Activated CD8-positive, alpha-beta memory T cell treated with anti-CD3 and anti-CD28 coated beads for 4 hours (primary cell): ENCODE measurements at places on chromosomes 2 and 18.
A peak's percentile ranks its signal among the peaks of the same experiment; 100 is the strongest.

DNA sequence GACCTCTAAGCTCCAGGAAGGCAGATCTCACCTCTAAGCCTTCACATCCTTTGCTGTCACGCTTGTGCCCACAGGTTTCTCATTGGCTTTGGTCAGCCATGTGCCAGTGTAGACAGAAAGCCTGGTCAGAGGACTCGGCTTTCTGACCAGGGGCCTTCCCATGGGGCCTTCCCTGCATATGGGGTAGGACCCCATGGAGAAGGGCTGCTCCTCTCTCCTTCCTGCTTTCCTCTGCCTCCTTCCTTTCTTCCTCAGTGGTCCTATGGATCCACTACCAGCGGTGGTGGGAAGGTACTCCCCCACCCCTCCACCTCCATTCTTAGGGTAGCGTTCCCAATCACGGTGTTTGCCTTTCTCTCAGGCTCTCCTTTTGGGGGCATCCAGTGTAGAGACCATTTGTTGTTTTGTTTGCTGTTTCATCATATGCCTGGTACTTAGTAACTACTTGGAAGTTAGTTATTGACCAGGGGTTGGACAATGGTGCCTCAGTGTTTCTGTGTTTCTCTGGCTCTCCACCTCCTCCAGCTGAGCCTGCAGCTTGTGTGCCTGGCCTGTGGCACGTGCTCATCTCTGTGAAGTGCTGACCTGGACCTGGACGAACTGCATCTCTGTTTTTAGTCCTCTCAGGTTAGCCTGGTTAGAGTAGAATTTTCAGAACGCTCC is 71.6 kb downstream of the ZNF407 start:
- no peak for DNase-seq

DNA sequence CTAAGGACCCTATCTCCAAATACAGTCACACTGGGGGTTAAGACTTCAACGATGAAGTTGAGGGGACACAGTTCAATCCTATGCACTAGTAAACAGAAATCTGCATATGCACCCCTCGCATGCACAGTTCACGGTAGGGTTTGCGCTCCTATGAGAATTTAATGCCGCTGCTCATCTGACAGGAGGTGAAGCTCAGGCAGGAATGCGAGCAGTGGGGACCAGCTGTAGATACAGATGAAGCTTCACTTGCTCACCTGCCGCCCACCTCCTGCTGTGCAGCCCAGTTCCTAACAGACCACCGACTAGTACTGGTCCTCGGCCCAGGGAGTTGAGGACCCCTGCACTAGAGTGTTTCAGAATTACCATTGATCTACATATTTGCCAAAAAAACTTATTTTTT is 40.0 kb upstream of the FAHD2A start:
- DNase-seq = no peak

DNA sequence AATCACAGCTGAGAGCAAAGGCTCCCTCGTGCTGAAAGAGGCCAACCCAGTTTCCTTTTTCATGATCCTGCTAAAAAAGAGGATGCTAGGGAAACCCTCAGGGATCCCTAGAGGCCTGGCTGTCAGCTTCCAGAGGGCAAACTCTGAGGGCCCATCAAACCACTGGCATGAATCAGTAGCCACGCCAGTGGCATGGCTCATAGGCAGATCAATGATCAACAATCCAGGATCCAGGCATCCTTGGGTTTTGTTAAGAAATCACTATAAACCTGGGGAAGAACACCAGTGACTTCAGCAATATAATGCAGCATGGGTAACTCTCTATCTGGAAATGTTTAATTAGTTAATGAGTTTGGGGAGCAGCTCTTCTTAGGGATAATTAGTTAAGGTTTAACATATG is 286.5 kb downstream of the C1D start:
- no peak for DNase-seq

DNA sequence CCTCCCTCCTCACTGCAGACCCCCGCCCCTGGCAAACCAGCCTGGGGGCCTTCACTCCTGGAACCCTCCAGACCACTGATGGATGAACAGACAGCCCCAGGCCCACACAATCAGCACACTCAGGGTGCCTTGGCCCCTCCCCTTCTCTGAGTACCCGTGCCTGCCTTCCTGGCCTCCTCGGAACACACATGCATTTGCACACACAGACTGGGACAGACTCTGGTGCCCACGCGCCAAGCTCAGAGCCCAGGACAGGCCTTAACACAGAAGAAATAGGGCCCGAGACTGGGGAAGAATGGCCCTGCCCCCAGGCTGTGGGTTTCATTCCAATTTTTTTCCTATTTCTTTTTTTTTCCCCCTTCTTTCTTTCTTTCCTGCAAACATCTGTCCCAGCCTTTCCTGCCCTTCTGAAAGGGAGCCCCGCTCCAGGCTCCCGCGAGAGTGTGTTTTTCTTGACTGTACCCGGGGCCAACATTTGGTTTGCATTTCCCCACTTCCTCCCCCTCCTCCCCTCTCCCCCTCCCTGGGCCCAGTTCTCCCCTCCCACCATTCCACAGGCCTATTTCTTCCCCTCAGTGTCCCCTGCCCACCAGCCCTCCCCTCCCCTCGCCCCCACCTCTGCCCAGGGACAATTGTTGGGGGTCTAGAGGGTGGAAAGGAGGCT is 618 bp upstream of the TNS1 start:
- no peak for DNase-seq

DNA sequence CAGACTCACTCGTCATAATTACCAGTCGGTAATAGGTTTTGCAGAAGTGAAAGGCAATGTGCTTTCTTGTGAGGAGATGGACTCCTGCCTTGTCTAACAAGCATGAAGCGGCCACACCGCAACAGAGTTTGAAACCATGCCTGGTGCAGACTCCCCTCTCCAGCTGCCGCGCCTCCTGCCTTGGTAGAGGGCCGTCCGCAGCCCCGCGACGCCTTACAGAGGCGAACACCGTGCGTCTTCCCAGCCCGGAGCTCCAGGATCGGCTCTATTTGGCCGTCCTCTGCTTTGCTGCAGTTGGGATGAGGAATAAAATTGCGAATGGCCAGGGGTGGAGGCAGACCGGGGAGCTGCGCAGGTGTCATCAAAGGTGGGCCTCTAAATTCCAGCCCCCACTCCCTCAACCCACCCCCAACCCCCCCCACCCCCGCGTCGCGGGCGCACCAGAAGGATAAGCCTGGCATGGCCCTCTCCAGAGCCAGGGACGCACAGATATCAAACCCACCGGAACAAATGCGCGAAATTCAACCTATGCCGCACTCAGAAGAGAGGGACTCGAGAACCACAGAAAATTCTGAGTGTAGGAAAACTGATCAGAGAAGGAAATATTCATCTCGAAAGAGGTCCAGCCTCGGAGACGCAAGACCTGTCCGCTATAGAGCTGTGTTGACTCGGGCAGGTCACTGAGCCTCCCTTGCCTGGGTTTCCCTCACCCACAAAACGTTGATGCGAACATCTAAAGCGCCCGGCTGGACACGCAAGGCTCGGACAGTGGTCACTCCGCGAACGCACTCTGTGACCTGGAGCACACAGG is 1.1 kb downstream of the TRABD2A start:
- DNase-seq = no peak

GRCh38 chr18:62937065-62937464 is 221.7 kb downstream of the PHLPP1 start:
- no peak for DNase-seq

DNA sequence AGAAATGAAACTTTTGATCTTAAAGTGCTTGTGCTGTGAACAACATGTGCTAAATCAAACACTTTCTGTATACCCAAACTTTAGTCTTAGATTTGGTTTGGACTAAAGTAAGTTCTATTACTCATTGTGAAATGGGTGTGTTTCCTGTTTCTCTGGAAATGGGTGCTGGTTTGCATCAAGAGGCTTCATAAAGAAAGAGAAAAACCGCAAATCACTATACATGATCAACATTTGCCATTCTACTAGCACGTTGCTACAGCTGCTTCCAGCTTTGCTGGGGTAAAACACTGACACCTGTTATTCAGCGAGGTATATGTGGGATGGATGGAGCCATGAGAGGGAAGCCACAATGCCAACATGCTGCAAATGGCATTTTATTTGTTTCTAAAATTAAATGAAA is 547.0 kb upstream of the ACVR2A start:
- peak; percentile 16 for DNase-seq

DNA sequence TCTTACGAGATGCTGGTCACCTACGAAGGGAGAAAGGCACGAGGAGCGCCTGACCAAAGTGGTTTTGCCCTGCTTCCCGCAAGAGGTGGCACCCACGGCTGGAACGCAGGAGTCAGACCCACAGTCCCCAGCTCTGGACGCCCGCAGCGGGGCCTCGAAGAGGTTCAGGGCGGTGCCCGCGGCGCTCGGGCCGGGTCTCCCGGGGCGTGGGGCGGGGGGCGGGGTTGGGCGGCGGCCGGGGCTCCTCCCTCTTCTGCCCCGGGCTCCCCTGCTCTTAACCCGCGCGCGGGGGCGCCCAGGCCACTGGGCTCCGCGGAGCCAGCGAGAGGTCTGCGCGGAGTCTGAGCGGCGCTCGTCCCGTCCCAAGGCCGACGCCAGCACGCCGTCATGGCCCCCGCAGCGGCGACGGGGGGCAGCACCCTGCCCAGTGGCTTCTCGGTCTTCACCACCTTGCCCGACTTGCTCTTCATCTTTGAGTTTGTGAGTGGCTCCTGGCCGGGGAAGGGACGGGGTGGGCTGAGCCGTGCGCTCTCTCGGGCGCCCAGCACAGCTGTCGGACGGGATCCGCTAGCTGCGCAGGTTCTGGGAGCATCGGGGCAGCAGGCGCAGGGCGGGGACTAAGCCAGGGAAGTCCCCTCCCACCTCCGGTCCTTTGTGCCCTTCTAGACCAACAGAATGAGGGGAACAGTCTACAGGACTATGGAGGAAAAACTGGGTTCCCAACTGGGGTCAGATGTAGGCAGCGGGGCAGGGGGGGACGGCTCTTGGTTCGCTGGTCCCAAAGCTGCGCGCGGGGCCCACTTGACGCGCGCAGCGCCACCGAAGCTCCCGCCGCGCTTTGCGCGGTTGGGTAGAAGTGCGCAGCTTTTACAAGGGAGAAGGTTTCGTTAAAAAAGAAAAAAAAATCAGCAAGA is at the start of gene MAL:
Gene MAL, plus strand, starts transcription at position 303 of the 914 bp plus-strand sequence. Its CDS starts 85 bp downstream, at position 388.
- DNase-seq = peak; percentile 29

GRCh38 chr18:26468931-26469340 is 79.4 kb downstream of the KCTD1 start:
- no peak for DNase-seq

DNA sequence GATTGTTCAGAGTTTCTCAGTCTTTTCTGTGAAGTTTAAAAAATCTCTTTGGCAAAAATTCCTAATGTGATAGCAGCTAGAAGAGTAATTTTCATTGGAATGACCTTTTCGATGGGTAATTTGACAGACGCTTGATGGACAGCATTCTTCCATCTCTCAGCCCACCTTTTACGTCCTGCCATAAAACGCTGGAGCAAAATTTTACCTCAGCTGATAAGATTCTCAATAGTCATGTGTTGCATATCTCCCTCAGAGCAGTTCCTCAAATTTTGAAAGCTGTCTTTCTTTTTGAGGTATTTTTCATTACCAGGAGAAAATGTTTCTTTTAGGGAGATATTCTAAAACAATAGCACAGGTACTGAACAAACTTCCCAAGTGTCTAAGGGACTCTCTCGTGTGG is 441.4 kb downstream of the PARD3B start:
- no peak for DNase-seq

DNA sequence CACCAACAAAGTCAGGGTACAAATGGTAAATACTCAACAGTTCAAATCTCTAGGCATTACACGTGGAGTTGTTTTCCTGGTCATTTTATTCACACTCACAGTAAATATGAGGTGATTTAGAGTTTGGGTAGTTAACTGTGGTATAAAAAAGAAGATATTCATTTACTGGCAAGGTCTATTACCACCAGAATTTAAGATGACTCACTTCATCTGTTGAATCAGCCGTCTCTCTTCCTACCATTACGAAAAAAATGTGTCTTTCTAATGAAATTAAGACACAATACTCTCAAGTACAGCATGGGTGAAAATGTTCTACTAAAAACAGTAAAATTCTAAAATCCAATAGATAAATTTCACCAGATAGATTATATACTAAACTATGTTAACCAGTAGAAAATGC is 21.0 kb upstream of the GPR75 start:
- no peak for DNase-seq

DNA sequence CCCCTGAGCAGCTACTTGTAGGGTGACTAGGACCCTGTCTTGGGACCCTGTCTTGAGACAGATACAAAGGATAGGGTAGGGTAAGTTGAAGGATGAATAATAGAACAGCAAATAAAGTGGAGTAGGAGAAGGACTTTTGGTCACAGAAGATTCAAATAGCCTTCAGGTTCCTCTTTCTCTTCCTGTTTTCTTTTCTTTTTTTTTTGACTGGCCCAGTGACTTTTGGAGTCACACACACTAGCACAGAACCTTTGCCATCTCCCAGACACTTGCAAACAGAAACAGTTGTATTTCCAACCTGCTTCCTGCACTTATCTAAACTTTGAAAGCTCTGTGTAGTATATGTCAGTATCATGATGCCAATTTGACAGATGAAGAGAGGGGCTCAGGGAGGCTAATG is 108.2 kb downstream of the TDRD15 start:
- no peak for DNase-seq

DNA sequence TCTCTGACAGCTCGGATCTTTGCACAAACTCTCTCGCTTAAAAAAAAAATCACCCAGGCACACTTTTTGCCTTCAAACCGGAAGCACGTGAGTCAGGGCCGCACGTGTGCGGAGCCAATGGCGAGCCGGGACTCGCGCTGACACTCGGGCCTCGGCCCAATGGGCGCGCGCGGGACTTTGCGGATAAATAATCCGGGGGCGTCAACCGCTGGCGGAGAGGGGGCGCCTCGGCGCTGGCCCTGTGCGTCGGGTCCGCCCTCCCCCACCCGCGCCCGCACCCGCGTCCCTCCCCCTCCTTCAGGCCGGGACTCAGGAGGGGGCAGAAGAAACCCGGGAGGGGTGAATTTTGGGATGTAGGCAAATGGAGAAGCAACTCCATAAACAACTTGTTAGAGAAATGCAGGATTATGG is 319 bp upstream of the EN1 start:
- no peak for DNase-seq

DNA sequence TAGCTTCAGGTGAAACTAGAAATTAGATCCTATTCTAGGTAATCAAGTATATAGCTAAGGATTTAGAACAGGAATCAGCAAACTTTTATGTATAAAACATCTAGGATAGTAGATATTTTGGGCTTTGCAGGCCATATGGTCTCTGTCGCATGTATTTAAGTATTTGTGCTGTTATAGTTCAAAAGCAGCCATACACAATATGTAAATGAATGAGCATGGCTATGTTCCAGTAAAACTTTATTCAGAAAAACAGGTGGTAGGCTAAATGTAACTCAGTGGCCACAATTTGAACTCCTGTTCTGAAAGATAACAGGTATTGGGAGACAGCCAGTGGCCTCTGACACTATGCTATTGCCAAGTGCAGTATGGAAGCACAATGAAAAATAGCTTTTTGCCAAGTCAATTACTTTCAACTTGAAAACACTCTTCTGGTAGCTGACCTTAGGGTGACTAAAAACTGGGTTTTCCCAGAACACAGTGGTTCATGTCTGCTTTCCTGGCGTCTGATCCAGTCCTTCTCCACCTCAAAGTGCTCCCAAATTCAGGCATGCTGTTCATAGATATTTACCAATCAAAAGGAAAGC is 304.7 kb upstream of the SYT4 start:
- no peak for DNase-seq

GRCh38 chr2:15914596-15915385 is 25.6 kb upstream of the MYCN start:
- DNase-seq = no peak

GRCh38 chr2:192960945-192961344 is 766.2 kb upstream of the TMEFF2 start:
- DNase-seq = no peak
